ENCODE measurements at places on chromosomes 12 and 14.
A peak's percentile ranks its signal among the peaks of the same experiment; 100 is the strongest.

DNA sequence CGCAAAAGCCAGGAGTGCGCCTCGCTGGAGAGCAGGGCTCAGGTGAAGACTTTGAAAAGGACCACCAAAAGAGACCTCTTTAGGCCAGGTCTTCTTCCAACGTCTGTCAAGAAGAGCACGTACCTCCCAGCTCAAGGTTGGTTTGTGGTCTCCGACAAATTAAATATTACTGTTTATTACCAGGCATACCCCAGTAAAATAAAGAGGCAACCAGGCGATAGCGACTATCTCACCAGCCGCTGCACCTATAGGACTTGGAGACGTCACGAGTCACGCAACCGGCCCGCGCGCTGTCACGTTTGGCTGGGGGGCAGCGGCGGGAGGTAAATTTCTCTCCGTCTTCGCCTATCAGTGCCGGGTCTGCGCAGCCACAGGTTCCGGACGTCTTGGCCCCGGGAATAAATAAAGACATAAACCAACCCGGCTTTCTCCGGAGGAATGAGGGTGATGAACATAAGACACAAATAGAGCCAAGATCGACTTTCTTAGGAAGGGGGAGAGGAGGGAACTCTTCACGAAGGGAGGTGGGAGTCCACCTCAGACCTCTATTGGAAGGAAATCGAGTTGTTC, 2.0 kb upstream of the TBX5 start:
- DNase-seq = no peak

DNA sequence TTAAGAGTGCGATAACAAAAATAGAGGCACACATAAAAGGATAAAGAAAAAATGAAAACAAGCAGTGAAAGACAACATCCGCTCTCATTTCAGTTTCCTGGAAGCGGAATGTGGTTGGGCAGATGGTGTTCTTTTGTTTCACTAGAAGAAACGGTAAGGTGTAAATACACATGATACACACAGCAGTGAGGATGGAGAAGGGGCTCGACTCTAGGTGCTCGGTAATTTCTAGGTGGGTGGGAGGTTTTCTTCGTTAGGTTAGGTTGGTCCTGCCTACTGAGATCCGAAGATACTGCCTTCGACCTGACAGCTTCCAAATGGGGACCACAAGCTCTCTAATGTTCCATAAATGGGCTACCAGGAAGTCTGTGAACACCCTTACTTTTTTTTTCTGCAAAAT, 1082.5 kb downstream of the BCL11B start:
- DNase-seq = no peak

DNA sequence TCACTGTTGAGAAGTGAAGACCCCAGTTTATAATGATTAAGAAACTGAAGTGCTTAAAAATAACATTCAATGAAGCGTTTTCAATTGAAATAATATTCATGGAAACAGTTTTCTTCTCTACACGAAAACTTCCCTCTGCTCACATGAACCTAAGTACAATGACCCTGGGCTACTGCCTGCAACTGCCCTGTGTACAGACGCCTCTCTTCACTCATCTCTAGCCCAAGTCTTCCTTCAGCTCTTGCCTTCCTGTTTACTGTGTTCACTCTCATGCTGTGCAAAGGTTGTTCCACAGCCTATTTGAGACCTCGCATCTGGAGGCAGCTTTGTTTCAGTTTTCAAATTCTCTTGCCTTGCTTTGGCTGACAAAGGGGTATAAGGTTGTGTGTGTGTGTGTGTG, 100.8 kb downstream of the GRIN2B start:
- DNase-seq = no peak

DNA sequence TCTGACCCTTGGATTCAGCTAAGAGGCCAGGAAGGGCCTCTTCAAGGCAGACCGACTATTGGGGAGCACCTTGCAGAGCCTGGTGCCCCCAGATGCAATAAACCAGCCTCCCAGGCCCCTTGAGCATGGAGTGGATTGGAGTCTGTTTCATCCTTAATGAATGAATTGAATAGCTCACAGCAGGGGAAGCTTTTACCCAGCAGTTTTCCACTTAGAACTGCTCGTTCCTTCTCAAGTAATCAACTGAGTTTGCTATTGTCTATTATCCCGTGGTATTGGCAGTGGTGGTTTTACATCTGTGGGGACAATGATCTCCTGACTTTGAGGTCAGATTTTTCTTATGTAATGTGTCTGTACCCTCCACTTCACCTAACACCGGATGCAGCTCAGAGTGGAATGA, 197.6 kb downstream of the AACS start:
- no peak for DNase-seq

- no peak for DNase-seq
Observed at GRCh38 chr12:13562915-13563742, 366.6 kb downstream of the EMP1 start.

DNA sequence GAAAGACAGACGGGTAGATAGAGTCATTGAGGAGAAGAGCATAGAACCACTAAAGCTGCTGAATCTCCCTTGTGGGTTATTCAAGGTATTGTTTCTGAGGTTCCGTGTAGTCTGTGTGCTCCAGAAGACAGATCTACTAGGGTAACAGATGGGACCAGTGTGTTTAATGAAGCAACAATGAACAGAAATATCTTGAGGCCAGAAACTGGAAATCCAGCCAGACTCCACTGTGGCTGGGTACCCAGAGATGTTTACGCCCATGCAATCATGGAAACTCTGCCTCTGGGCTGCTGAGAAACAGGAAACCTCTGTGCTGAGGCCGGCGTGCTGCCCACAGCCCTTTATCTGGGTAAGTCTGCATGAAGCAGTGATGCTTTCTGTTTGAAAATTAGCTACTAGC, 8.3 kb downstream of the PROX2 start:
- DNase-seq = peak; percentile 54

DNA sequence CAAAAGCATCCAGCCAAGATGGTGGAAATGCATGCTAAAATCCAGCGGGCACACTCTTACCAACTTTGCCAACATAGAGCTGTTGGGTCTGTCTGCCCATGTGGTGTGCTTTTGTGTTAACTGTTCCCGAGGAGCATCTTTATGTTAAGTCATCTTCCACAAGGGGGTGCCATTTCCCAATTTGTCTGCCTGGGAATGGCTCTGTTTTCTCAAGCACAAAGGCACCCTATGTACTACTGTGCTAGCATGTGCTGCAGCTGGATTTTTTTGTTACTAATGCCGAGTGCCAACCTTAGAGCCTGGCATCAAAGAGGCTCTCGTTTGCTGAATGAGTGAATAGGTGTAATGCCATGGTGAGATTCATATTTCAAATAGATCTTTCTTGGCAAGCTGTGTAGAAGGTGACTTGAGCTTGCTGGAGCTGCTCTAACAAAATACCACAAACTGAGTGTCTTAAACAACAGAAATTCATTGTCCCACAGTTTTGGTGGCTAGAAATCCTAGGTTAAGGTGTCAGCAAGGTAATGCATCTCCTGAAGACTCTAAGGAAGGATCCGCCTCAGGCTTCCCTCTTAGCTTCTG, 74.3 kb downstream of the TRHDE start:
- DNase-seq = peak; percentile 79

GRCh38 chr12:80710727-80711449, 3.5 kb downstream of the MYF6 start:
- DNase-seq = no peak

DNA sequence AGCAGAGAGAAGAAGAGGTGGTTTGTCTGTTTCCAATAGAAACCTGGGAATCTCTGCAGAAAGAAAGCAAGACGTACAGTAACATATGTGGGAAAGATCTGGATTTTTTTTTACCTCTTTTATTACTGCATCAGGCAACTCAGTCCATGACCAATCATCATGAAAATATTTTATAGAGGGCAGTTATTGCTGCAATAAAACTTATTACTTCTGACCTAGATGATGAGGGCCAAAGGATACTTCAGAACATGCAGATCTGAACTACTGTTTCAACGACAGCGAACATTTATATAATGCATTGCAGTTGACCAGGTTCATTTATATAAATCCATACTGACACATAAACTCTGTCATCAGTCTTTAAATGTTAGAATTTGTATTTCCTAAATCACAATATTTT, 67.7 kb downstream of the STAB2 start:
- DNase-seq = no peak

DNA sequence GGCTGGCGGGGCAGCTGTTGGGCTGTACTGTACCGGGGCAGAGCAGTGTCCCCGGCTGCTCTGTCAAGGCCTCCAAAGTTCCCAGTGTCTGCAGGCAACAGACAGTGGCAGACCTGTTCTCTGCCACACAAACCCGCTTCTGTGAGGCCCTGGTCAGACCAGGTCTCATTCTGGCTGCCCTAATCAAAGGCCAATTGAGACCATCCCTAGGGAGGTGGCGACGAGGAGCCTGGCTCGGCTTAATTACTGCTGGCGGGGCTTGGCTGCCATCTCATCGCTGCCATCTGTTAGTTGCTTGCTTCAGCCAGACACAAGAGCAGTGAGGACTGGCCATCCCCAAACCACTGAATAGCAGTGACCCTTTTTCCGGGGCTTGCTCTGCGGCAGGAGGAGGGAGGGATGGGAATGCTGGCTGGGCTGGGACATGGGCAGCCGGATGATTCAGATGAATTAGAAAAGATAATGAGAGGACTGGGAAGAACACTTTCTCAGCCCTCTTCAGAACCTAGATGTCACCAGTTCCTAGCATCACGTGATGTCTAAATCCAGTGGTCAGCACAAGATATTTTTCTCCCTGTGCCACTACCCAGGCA, 24.5 kb downstream of the ERG28 start:
- peak; percentile 58 for DNase-seq

- DNase-seq = peak; percentile 55
Observed at GRCh38 chr14:23562822-23563472, 4.6 kb downstream of the AP1G2 start.
